ENCODE measurements at places on chromosomes 2 and 18. TPM values are rescaled to one million over a fixed set of nuclear protein-coding genes. Genes with fewer than 3 reads are reported as not detected.

UGT1A5 gene
- total RNA-seq: not detected

PLGLB2 gene
- 2.5 TPM for total RNA-seq

ARHGAP28 gene
- total RNA-seq: not detected

ITSN2 gene
- total RNA-seq: 156 TPM

- no peak for DNase-seq
Measured at GRCh38 chr2:67463810-67464209, 66.7 kb downstream of the ETAA1 start.

- no peak for DNase-seq
Measured at GRCh38 chr2:110789706-110790105, 57.3 kb downstream of the ACOXL start.

DNA sequence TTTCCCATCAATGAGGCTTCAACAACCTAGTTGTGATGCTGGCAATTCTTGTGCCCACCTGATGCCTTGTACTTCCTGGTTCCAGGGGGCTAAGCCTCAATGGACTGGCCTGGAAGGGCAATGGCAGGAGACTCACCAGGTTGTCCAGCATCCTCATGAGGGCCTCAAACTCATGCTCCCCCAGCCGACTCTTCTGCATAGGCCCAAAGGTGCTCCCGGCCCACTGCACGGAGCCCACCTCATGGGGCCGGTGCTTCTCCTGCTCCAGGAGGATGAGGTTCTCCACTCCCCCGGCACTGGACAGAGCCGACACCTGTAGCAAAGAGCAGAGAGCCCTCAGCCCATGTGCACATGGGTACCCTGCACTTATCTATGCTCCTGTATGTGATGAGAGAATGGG lies 84.5 kb downstream of the ADD2 start:
- DNase-seq: no peak

DNA sequence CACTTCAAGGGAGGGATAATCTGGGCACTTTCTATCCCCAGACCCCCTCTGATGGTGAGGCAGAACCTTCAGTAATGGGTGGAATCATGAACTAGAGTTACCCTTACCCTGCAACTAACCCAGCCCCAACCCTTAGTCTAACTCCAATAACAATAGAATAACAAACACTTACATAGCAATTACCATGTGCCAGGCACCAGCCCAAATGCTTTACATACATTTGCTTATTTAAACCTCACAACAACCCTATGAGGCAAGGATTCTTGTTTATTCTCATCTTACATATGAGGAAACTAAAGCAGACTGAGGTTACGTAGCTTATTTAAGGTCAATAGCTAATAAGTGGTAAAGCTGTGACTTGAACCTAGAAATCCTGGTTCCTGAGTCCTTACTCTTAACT lies 132.8 kb downstream of the CYP26B1 start:
- no peak for DNase-seq

DNA sequence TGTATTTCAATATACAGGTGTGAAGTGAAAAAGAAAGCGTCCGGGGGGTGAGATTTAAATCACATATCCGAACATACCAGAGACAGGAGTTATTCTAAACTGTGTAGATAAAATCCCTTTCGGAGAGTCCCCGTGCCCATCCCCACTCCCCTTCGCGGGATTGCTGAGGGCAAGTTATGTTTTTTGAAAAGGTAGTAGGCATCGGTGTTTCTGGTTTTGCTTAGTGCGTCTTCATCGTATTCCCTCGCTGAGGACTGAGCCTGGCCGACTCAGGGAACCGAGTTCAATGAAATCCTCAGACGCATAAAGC lies 583.4 kb downstream of the ZEB2 start:
- DNase-seq: no peak

DNA sequence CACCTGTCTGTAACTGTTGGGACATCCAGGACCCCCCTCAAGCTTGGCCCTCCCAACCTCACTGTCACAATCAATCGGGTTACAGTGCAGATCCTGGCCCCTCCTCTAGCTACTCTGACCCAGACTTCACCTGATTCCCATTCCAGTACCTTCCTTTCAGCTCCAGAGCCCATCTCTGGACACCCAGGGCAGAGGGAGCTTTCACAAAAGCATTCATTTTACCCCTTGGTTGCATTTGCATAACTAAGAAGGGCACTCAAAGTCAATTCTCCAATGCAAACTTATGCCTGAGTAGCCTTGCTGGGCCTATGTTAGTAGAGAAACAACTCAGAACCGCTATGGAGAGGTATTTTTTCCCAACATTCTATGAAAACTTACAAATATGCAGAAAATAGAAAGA lies 7.4 kb downstream of the ZAP70 start:
- DNase-seq: no peak

GRCh38 chr2:111712940-111713515 lies 171.0 kb downstream of the ANAPC1 start:
- DNase-seq: no peak

GRCh38 chr2:31231571-31232302 lies 2.2 kb upstream of the EHD3 start:
- no peak for DNase-seq

DNA sequence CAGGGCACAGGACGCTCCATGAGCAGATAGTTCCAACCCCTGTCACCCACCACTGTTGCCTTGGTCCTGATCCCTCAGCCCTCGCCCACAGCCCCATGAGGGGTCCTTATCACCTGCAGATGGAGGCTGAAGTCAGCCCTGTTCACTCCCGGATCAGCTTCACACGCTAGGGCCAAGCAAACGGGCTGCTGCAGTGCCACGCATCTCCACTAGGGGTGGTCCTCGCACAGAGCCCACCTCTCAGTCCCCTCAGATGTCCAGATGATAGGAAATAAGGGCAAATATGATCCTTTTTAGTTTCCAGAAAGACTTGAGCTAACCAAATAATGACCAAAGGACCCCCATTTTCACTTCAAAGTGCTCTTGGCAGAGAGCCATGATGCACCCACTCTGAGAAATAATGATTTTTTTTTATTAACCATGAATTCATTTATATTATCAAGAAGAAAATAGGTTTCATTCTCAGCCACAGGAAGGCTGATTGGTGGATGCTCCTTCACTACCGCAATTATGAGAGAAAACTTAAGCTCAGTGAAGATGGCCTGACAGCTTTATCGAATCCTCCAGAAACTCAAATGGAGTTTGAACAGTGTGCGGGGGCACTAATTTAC lies 71.9 kb upstream of the KLHL29 start:
- no peak for DNase-seq
